ENCODE measurements at places on chromosomes 16 and 17.

DNA sequence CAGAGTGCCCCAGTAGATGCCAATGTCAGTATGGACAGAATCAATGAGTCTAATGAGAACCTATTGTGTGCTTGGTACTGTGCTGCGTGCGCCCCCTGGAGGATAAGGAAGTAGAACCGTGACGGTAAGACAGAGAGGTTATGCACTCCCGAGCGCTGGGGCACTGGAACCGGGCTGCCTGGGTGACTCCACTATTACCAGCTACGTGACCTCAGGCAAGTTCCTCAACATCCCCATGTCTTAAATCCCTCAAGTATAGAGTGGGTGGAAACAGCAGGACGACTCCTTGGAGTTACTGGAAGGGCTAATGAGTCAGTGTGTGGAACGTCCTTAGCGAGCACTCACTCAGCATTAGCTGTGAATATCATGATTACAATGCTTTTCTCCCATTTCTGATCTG, 16.2 kb downstream of the CHST4 start:
- no peak for DNase-seq

GRCh38 chr16:14168146-14168545, 97.0 kb downstream of the MRTFB start:
- no peak for DNase-seq

DNA sequence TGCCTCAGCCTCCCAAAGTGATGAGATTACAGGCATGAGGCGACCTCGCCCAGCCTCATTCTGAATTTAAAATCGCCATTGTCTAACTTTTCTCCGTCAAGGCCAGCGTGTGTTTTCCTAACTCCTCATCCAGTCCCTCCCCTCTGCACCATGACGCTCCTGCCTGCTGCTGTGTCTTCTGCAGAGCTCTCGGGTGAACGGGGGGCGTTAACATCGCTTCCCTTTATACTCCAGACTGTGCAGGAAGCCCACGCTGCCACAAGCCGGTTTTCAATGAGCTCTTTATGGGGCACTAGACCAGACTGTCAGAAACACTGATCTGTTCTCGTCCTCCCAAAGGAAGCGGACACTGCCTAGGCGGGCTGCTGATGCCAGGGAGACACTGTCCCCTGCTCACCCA, 13.2 kb downstream of the AANAT start:
- no peak for DNase-seq

DNA sequence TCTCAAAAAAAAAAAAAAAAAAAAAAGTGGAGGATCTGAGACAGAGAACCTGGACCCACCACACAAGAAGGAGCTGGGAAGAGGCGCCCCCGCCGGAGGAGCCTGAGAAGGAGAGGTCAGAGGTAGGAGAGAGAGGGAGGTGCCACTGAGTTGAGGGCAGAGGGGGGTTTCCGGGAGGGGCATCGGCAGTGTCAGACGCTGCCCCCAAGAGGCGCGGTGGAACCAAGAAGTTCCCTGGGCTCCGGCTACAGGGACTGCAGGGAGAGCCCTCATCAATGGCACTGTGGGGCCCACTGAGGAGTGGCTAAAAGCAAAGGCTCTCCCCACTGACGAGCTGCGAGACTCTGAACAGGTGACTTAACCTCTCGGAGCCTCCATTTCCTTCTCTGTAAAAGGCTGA, 4.2 kb downstream of the CCDC42 start:
- DNase-seq = no peak

DNA sequence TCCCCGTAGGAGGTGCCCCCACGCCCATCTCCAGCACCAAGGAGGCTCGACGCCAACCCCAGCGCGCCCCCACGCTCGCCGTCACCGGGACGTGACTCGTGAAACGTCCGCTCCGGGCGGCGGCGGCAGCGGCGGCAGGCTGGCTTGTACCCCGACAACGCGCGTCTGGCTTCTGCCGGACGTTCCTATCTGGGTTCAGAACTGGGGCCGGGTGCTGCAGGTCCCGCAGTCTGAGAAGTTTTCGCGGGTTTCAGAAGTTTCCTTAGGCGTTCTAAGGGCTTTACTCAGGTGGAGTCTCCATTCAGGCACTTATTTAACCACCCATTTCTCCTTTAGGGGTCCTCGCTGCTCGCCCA, 672 bp upstream of the ALKBH5 start:
- peak; percentile 94 for DNase-seq

DNA sequence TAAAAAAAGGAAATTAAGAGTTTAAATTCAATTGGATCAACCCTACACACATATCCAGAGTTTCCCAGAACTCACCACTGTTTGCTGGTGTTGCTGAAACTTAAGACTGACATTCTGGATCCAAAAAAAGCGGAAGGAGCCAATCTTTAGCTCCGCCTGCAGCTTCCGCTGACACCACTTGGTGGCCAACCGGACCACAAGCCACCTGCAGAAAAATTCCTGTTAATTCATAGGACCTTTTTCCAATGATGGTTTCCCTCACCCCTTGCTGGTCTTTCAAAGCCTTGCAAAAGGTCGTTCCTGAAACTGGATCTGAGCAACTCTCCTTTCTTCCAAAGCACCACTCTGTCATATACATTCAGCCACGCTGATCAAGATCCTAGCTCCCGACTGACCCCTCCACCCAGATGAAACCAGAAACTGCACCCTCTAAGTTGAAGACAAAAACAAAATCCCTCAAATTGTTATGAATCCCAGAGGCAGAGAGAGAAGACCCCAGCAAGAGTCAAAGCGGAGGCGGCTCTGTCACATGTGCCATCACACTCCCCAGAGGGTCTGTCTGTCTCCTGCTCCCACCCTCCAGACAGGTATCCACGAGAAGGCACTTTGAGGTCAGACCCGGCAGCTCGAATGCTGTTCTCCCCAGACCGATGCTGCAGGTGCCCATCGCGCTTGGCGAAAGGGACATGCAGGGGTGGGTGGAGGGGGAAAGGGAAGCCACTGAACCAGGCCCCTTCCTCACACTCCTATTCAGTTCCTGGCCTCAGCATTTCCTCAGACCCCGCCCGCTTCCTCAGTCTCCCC, 773 bp downstream of the BLTP2 start:
- peak; percentile 47 for DNase-seq

GRCh38 chr16:21698169-21699032, 34.6 kb downstream of the OTOA start:
- DNase-seq = no peak

GRCh38 chr16:56894331-56894917, 29.4 kb downstream of the SLC12A3 start:
- no peak for DNase-seq

GRCh38 chr16:66906916-66907836, 11.5 kb downstream of the CDH16 start:
- DNase-seq = no peak

- DNase-seq = no peak
Measured at GRCh38 chr17:627051-627450, 87.6 kb downstream of the VPS53 start.

- DNase-seq = no peak
Measured at GRCh38 chr17:45036691-45037090, 14.7 kb downstream of the DCAKD start.

DNA sequence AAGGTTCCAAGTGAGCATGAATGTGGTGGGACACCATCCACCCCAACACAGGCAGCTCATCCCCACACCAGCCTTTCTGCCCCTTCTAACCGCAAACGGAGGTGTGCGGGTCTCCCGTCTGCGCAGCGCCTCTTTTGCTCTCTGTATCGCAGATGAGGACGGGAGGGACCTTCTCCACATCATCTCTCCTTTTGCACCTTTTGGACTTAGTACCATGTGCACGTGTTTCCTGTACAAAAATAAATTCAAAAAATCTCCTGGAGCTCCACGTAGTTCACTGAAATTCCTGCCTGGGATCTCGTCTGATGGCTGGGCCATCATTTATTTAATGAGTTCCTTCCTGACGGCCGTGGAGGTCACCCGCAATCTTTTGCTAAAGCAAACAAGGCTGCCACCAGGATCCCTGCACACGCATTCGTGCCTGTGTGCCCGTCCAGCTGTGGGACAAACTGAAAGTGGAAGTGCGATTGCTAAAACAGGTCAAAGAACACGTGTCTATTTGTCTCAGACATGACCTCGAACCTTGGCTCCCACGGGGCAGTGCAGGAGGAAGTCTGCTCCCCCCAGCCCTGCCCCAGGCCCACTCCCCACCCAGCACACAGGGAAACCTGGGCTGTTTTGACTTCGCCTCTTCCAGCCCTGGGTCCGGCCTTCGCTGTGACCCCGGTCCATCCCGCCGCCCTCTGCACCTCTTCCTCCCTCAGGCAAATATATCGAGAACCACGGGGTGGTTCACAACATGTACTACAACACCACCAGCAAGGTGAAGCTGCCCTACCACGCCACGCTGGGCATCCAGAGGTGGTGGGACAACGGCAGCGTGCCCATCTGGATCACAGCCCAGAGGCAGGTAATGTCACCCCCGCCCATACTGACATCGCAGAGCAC, 2.3 kb downstream of the ENPP7 start:
- DNase-seq = no peak

DNA sequence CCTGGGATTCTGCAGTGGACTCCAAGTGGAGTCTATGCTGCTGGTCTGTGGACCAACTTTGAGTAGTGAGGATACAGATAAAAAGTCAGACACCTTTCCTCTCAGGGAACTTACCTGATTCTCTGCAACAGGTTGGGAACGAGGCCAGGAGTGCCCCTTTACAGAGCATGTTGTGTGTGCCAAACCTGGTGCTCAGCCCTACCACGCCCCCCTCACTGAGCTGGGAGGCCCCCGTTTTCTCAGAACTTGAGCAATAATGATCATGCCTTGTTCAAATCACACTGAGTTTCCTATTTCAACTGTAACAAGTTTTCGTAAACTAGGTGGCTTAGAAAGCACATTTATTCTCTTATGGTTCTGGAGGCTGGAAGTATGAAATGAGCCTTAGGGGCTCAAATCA, 182.0 kb downstream of the COPRS start:
- no peak for DNase-seq

- DNase-seq = no peak
Measured at GRCh38 chr16:47073223-47074155, 70.3 kb downstream of the NETO2 start.

DNA sequence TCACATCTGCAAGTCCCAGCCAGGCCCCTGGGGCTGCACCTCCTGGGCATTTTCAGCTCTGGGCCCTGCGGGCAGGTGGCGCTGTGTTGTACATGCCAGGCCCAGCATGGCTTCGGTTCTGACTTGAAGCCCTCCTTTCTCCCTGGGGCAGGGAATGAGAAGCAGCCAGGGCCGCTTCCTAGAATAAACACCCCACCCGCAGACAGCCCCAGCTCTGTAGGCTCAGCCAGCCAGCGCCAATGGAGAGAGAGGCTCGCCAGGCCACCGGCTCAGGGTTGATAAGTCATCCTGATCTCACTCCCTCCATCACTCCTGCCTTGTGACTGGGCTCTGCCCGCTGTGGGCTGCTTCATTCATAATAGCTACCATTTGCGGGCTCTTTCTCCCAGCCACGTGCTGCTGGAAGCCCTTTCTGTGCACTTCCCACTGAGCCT, 6.0 kb upstream of the GLIS2 start:
- DNase-seq = no peak

- no peak for DNase-seq
Measured at GRCh38 chr17:73604476-73604875, 39.8 kb downstream of the SDK2 start.

All from right forelimb (tissue), 1 donor.